ENCODE measurements at places on chromosomes 3 and 15. TPM values are rescaled to one million over a fixed set of nuclear protein-coding genes. Genes with fewer than 3 reads are reported as not detected.

GRCh38 chr15:96123028-96123400, 207.5 kb upstream of the NR2F2 start:
- DNase-seq, result no peak

The SLITRK3 gene
- not detected for total RNA-seq

DNA sequence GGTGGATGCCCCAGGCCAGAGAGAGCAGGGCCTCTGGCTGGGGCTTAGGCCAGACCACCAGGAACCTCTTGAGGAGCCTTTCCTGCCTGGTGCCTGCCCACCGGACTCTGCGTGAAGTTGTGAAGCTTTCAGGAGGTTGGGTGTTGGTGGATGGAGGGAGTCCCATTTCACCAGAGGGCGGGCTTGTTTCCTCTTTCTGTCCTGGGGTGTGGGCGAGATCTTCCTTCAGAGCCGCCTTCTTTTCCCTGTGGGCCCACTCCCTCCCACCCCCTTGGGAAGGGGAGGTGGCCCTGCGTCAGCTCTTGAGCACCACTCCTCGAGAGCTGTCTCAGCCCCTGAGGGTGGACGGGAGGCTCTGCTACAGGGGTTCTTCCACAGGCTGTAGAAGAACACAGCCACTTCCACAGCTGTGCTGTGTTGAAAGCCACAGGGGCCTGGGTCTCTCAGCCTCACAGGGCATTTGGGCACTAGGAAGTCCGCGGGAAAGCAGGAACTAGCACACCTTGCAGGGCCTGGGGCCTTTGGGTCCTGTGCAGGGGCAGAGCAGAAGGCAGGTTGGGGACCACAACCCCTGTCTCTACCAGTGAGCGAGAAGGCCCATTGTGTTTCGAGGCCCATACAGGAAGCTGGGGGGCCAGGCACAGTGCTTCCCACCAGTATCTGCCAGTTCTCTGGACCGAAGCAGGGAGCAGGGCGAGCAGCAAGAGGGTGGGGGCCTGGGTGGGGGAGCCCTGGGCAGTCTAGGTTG, 2.1 kb downstream of the AMIGO3 start:
- DNase-seq, result no peak

DNA sequence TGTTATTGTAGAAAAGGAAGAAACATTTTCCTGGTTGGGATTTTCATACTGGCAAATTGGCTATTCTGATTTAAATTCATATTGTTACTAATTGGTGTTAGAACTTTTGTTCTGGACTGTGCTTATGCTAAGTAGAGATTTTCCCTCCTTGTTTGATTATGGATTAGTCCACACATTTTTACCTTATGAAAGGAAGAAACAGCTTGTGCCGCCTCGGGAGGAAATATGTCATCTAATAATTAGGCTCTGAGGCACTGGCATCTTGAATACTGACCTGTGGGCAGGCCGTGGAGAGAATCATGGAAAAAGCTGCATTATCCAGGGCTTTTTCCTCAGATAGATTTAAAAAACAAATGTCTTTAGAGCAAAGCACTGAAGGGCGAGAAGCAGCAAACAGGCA, 344.3 kb upstream of the TBL1XR1 start:
- no peak for DNase-seq

DNA sequence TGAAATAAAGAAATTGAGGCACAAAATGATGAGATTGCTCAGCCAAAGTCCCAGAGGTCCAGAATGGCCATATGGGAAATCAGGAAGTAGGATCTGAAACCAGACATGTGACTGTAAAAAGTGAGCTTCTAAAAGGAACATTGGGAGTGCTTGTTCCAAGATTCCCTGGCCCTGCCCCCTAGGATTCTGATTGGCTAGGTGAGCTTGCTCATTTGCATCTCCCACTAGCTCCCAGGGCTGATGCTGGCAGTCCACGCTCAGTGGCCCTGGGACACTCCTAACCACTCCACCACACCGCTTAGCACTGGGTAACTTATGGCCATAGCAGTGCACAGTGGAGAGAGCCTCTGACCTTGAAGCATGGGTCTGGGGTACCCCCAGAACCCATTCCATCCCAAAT, 326.7 kb downstream of the NTRK3 start:
- DNase-seq, result no peak

GRCh38 chr3:184395320-184395660, 15.4 kb downstream of the CHRD start:
- DNase-seq, result no peak

GRCh38 chr15:22978691-22979237, 1.4 kb downstream of the CYFIP1 start:
- DNase-seq, result no peak

All from activated CD4-positive, alpha-beta T cell treated with anti-CD3 and anti-CD28 coated beads, Interleukin-2, amount 10 ng/mL, durations not matched to agents 24 days and 14 days (primary cell).